ENCODE measurements at places on chromosomes 6 and 20.

DNA sequence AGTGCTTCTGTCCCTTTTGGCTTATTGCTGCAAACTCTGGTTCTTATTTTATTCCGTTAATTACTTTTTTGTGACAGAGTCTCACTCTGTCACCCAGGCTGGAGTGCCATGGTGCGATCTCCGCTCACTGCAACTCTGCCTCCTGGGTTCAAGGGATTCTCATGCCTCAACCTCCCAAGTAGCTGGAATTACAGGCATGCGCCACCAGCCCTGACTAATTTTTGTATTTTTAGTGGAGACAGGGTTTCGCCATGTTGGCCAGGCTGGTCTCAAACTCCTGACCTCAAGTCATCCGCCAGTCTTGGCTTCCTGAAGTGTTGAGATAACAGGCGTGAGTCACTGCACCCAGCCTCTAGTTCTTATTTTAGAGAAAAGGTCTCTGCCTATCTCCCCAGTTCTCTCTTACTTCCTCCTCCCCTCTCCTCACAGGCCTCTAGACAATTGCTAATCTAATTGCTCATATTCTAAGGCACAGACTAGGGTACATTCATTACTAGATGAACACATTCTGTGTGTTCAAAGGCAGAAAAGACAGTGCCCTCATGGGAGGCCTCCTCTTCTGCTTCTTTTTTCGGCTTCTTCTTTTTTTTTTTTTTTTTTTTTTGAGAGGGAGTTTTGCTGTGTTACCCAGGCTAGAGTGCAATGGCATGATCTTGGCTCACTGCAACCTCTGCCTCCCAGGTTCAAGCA, 27.0 kb downstream of the EDEM2 start:
- DNase-seq, result no peak

- no peak for DNase-seq
Measured at GRCh38 chr6:4615891-4616290, 160.3 kb upstream of the CDYL start.

DNA sequence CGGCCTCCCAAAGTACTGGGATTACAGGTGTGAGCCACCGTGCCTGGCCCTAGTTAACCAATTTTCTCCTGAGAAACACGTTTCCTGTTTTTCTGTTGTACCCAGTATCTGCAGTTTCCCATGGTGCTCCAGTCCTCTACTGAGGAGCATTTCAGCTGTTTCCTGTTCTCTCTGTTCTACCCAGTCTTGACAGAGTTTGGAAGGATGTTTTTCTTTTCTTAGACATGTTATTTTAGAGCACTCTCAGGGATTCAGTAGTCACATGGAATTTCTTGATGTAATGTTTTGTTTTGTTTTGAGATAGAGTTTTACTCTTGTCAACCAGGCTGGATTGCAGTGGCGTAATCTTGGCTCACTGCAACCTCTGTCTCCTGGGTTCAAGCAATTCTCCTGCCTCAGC, 129.8 kb upstream of the TIAM2 start:
- DNase-seq, result no peak

DNA sequence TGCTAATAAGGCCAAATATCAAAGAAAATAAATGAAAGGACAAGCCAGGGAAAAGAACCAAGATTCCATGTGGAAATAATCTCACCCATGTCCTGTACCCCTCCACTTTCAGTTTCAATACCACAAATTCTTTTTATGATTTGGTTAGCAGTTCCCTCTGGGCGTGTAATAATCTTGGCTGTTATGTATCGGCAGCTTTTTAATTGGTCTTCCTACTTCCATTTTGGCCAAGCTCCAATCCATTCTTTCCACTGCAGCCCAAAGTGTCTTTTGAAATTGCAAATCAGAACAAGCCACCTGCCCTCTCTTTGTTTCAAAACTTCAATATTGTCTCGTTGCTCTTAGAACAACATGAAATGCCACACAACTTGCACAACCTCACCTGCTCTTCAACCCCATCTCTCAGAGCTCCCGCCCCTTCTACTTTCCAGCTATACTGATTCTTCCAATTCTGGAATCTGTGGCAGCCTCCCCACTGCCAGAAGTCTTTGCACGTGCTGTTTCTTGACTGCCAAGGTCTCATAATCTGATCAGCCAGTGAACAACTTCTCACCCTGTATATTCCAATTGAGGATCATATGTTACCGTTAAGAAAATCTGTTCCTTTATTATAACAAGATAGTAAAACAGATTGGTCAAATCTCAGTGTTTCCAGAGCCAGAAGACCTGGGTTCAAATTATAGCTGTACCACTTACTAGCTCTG, 354.5 kb downstream of the CBLN4 start:
- no peak for DNase-seq

DNA sequence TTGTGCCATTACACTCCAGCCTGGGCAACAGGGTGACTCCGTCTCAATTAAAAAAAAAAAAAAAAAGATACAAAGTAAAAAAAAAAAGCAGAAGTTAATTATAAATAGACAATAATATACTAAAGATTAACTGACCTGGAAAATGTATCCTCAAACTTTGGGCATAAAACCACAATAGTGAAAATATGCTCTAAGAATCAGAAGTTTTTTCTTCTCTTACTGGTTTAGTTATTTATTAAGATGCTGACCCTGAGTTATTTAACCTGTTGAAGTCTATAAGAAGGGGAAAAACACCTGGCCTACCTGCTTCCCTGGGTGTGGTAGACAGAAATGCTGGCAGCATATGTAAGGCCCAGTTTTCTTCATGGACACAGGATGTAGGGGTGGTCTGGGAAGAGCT, 133.7 kb upstream of the MLIP start:
- DNase-seq, result no peak

DNA sequence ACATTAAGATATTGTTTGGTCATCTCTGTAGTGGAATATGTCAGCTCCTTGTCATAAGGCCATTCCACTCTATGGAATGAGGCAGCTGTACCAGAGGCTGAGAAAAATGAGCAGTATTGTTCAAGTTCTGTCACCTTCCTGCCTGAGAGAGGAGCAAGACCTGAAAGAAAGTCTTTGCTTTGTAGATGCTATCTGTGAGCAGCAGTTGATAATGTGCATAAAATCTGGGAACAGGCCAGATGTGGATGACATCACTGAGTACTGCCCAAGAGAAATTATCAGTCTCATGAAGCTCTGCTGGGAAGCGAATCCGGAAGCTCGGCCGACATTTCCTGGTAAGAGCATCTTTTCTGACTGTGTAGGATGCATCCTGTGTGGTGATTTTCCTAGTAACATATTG, 16.8 kb downstream of the RIPK1 start:
- no peak for DNase-seq

- DNase-seq, result no peak
Measured at GRCh38 chr6:10991115-10991514, 53.0 kb downstream of the ELOVL2 start.

- DNase-seq, result no peak
Measured at GRCh38 chr6:10403385-10404106, 11.3 kb downstream of the TFAP2A start.

GRCh38 chr6:136524339-136524935, 25.8 kb downstream of the MAP7 start:
- no peak for DNase-seq

DNA sequence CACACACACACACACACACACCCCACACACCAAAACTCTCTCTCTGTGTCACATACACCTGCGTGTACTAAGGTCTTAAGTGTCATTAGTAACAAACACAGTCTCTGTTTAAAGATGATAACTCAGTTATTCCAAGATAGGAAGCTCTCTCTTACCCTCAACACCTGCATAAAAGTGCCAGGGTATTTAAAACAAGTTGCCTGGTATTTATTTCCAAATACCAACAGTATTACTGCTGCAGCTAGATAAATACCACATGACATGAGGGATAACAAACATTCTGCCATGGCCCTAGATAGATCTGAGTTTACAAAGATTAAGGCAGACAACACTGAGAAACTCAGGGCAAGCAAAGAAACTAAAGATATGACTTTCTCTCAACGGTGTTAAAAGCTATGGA, 118.5 kb downstream of the SIM1 start:
- DNase-seq, result no peak

GRCh38 chr6:219641-220198, 72.6 kb upstream of the DUSP22 start:
- no peak for DNase-seq

DNA sequence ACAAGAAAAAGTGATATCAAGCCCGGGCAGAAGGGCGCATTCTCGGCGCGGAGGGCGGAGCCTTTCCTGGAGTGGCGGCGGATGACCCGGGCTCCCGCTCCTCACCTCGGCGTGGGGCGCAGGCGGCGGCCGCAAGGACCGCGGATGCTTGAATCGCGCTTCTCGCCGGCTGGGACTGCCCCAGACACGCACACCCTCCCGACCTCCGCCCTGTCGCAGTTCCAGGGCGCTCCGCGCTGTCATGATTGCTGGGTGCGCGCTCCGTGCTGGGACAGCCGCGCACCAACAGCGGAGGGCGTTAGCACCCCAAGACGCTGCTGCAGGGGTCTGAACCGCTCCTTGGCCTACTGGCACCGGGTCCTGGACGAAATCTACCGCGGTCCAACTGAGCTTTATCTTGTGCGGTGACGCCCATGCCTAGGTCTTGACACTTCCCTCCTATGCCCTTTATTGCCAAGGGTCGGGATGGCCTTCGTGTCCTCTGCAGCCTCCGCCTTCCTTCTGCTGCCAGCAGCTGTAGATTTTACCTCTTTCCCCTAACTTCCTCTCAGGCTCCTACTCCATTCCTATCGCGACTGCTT, 43.3 kb downstream of the IRAK1BP1 start:
- no peak for DNase-seq

- DNase-seq, result no peak
Measured at GRCh38 chr20:49569411-49570115, 1.6 kb upstream of the PTGIS start.

DNA sequence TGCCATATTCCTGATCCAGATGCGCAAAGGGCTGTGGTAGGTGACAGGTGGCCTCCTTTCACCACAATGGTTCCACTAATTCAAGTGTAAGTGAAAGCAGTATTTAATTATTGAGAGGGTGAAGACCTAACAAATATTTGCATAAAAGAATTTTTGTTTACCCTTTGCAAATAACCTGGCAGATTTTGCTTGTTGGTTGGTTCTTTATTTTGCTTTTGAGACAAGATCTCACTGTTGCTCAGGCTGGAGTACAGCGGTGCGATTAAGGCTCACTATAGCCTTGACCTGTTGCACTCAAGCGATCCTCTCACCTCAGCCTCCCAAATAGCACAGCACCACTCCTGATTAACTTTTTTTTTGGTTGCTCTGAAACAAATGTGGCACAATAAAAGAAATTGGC, 49.2 kb downstream of the PCNA start:
- DNase-seq, result no peak

DNA sequence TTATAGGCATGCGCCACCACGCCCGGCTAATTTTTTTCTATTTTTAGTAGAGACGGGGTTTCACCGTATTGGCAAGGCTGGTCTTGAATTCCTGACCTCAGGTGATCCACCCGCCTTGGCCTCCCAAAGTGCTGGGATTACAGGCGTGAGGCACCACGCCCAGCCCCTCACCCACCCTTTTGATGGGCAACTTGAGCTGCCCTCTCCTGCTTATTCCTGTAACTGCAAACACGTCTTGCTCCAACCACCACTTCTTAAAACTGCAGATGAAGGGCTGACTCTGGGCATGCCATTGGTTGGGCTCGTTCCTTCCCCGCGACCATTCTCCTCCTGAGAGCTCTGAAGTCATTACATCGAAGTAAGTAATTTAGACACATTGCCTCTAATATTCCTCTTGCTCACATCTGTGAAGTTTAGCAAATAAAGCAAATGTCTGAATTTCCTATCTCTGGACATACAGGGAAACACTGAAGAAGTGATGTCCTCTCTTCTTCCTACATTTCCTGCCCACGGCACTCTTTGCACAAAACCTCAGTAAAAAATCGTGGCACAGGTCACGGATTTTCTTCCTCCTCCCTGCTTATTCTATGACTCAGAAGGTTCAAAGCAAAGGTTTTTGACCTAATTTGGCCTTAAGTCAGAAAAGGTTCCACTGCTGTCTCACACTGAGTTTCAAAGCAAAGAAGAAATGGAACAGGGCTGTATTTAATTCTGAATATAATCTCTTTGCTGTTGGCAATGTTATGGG, 117.5 kb downstream of the GMPR start:
- DNase-seq, result no peak

DNA sequence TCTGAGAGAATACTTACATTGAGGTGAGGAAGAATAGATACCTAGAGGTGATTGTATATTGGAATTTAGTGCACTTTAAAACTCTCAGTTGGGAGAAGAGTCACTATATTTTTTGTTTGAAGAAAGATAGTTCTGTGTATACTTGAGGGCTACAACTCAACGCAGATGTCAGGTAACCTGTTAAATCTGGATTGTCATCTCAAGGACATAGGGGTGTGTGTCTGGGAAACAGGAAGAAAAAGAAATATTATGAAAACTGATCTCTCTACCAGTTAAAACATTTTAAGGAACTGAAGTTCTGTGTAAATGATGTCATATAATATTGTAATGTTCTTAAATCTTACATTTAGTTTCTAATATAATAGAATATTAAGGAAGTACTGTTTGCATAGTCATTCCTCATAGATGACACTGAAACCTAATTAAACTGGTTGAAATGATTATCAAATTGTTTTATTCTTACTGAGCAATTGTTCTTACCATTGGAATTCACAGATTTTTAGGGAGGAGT, 86.2 kb downstream of the SMAP1 start:
- DNase-seq, result no peak

DNA sequence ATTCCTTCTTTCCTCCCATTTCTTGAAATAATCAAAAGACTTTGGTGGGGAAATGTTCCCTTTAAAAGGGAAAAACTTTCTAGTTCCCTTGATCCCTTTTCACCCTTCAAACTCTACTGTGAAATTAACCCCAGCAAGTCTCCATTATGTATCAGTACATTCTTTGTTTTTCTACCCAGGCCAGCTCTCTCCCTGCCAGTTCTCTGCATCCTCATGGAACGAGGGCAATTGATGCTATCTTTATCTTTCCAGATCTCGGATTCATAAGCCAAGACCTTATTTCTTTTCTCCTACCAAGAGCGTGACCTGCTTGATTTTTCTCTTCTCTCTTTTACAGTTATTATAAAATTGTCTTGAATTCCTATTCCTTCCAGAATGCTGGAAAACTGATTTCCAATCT, 75.8 kb downstream of the ADGRB3 start:
- DNase-seq, result no peak

DNA sequence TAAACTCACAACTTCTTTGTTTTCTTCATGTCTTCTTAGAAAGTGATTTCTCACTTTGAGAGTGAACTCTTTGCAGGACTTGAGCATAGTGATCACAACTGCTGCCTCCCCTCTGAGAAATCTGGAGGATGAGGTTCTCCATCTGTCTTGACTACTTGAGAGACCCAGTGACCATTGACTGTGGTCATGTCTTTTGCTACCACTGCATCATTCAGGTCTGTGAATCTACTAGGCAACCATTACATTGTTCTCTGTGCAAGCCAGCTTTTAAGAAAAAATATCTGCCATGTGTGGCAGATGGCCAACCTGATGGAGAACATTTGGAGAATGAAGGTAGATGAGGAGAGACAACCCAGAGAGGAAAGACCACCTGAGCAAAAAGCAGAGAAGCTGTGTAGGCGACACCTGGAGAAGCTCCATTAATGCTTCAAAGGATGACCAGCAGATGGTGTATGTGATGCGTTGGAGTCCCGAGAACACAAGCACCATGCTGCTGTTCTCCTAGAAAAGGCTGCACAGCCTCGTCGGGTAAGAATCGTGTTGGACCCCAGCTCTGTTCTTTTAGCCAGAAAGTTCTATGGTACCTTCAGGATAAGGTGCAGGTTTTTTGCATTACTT, 25.1 kb upstream of the TRIM26 start:
- DNase-seq, result peak; percentile 16

All from CD4-positive, alpha-beta memory T cell (primary cell).